Esophagus mucosa (tissue), 1 donor: ENCODE measurements at places on chromosomes 12 and 14. TPM values are rescaled to one million over a fixed set of nuclear protein-coding genes. Genes with fewer than 3 reads are reported as not detected.

DNA sequence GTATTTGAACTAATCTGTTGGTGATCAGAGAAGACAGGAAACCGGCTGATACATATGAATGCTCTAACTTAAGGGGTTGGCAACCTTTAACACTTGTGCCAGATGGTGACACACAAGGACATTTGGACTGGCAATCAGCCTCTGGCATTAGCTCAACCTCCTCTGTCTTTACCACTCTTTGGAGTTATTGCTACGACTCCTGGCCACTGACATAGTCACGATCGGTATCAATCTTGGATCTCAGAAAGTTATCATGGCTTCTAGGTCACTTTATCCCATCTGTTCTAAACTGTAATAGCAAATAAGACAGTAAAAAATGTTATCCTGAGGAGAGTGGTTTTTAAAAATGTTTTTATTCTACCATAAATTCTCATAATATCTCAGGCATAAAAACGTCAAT is 575.2 kb upstream of the MDGA2 start:
- ATAC-seq = no peak

DNA sequence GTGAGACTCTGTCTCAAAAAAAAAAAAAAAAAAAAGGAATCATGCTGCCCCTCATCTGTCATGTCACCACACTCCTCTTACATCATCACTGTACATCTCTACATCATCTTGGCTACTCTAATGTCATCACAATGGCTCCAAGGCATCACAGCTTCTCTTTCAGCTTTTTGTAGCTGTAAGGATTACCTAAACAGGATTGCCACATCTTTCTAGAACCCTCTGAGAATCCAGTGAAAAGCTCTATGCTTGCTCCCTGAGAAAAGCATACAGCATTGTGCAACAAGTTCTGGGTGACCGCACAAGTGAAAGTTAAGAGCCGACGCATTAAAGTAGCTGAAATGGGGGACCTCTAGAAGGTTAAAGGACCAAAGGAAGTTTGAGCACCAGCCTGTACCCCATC is 272.5 kb downstream of the C12orf50 start:
- no peak for ATAC-seq

GRCh38 chr14:50875359-50876070 is 3.7 kb downstream of the ABHD12B start:
- peak; percentile 39 for ATAC-seq

DNA sequence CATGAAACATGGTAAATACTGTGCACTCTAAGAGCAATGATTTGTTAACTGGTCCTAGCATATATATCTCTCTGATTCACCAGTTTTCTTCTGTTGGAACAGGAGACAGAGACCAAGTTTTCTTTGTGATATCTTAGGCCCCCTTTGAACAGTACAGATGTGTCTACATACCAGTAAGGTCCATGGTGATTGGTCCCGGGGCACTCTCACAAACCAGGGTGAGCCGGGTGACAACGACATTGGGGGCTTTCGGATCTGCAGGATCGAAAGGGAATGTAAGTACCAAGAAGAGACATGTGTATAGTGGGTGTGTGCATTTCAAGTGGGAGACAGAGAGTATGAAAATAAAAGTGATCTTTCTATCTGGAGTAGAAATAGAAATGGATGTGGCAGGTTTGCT is 11.3 kb upstream of the ERP27 start:
- ATAC-seq = no peak

GRCh38 chr12:48999371-49000131 is at the start of gene DDN:
TSS of gene DDN (minus strand) at chr12:48999375. CDS start at chr12:48999287, 88 bp downstream.
- peak; percentile 57 for ATAC-seq

DNA sequence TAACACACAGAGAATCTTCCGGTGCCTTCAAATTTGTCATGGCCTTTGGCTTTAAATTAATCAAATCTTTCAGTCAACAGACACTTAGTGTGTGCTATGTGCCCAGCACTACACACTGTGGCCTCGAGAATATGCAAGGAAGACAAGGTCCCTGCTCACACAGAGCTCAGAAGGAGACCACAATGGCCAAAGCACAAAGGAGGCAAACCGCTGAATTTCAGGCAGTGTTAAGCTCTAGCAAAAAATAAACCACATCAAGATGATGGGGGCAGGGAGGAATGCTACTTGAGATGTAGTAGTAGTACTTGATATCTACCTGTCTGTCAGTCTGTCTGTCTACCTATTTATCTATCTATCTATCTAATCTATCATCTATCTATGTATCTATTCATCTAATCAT is 227.9 kb downstream of the TMEM132D start:
- ATAC-seq = no peak

GRCh38 chr12:104738331-104738730 is 219.8 kb downstream of the SLC41A2 start:
- ATAC-seq = peak; percentile 90

DNA sequence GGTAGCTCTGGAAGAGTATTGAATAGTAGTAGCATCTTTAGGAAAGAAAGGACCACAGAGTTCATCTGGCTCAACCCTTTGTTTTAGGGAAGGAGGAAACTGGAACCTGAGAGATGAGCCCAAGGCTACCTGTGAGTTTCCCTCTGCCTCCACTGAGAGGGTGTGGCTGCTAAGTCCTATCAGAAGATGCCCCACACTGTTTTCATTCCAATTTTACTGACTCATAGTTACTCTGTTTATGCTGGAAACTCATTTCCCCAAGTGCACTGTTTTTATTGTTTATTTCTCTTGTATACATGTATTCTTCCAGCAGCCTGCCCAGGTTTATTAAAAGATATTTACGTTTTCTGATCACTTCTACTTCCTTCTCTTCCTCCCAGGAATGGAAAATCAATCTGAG is 127.4 kb upstream of the ARHGAP5 start:
- ATAC-seq = peak; percentile 56

The FZD10 gene
- total RNA-seq = 13.7 TPM

The MYL2 gene
- total RNA-seq = 1.7 TPM

The POU6F1 gene
- 2.9 TPM for total RNA-seq
